HTR-8/SVneo (cell line): ENCODE measurements at places on chromosomes 13 and 19.
A peak's percentile ranks its signal among the peaks of the same experiment; 100 is the strongest.

GRCh38 chr13:36006347-36006746, 124.8 kb downstream of the DCLK1 start:
- no peak for DNase-seq

- no peak for DNase-seq
These were observed 254.5 kb upstream of the DACH1 start for GRCh38 chr13:72121466-72121865.

- peak; percentile 10 for DNase-seq
These were observed 1937.6 kb downstream of the PCDH9 start for GRCh38 chr13:65292488-65292901.

- DNase-seq: no peak
These were observed 51.4 kb downstream of the UBL3 start for GRCh38 chr13:29799041-29799440.

DNA sequence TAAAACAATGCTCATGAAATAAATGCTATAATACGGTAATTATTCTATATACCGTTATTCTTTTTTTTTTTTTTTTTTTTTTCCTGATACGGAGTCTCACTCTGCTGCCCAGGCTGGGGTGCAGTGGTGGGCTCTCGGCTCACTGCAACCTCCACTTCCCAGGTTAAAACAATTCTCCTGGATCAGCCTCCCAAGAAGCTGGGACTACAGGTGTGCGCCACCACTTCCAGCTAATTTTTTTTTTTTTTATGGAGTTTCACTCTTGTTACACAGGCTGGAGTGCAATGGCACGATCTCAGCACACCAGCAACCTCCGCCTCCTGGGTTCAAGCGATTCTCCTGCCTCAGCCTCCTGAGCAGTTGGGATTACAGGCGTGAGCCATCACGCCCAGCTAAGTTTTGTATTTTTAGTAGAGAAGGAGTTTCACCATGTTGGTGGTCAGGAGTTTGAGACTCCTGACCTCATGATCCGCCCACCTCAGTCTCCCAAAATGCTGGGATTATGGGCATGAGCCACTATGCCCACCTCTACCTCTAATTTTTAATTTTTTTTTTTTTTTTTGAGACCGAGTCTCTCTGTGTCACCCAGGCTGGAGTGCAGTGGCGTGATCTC, 6.9 kb downstream of the PPP1R15A start:
- no peak for DNase-seq

GRCh38 chr13:110068176-110068473, 238.8 kb downstream of the COL4A1 start:
- no peak for DNase-seq

GRCh38 chr13:41458187-41458760, 924 bp downstream of the RGCC start:
- DNase-seq: no peak

GRCh38 chr19:45182758-45183157, 4.2 kb downstream of the BLOC1S3 start:
- DNase-seq: no peak

- DNase-seq: no peak
These were observed 45.8 kb downstream of the GAS6 start for GRCh38 chr13:113817860-113818691.

- no peak for DNase-seq
These were observed 9.5 kb downstream of the RUBCNL start for GRCh38 chr13:46377554-46377953.

DNA sequence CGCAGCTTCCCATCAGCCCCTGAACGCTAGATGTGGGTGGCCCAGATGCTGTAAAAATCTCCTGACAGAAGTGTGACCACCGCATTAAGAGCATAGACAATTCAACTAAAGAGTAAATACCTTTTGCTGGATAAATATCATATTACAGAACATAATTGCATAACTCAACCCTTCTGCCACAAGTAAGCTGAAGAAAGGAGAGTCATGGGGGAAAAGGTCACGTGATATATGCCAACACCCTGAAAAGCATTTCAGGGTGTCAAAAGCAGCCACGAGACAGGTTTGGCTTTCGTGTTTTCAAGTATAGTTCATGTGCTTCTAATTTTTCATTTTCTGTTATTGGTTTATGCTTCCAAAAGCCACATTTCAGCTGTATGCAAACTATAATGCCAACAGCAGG, 71.3 kb downstream of the LHFPL6 start:
- DNase-seq: no peak

GRCh38 chr13:87837522-87837921, 166.4 kb downstream of the SLITRK5 start:
- no peak for DNase-seq

- no peak for DNase-seq
These were observed 220.7 kb downstream of the RFC3 start for GRCh38 chr13:34038541-34039068.

- DNase-seq: peak; percentile 4
These were observed 636.2 kb upstream of the KLF12 start for GRCh38 chr13:74770361-74770760.

DNA sequence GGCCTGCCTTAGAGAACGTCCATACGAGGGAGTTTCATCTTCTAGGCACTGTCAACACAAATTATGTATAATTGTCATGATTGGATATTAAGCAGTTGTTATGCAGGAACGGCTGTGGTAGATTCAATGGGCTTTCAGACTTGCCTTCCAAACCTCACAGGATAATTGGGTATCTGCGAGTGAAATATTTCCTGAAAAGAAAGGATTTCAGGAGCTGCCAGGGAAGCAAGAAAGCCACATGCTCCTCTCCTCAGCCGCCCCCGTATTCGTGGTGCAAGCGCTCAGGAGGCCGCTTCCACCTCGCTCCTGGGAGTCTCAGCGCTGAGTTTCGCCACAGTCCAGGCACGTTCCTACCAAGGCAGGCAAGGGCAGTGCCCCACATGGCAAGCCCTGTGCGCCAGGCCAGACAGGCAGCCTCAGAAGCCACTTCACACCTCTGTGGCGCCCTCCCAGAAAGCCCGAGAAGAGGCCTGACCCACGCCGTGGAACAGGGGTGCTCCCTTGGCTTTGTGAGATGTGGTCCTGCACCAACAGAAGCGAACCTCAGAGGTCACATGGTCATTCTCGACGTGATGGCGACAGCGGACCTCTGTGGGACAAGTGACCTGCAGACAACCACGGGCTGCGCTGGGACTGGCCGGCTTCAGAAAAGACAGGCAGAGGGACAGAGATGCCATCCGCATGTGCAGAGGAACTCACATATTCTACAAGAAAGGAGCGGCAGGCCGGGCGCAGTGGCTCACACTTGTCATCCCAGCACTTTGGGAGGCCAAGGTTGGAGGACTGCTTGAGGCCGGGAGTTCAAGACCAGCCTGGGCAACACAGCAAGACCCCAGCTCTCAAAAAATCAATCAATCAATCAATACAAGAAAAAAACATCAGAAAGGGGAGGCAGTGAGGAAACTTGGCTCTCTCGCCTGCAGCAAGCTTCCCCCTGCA, 41.4 kb downstream of the CEBPG start:
- no peak for DNase-seq

GRCh38 chr19:3098515-3099346, 4.6 kb downstream of the GNA11 start:
- no peak for DNase-seq

GRCh38 chr19:29680447-29680846, 15.2 kb downstream of the PLEKHF1 start:
- no peak for DNase-seq

- no peak for DNase-seq
These were observed 6.0 kb downstream of the SYCE2 start for GRCh38 chr19:12913011-12913561.

DNA sequence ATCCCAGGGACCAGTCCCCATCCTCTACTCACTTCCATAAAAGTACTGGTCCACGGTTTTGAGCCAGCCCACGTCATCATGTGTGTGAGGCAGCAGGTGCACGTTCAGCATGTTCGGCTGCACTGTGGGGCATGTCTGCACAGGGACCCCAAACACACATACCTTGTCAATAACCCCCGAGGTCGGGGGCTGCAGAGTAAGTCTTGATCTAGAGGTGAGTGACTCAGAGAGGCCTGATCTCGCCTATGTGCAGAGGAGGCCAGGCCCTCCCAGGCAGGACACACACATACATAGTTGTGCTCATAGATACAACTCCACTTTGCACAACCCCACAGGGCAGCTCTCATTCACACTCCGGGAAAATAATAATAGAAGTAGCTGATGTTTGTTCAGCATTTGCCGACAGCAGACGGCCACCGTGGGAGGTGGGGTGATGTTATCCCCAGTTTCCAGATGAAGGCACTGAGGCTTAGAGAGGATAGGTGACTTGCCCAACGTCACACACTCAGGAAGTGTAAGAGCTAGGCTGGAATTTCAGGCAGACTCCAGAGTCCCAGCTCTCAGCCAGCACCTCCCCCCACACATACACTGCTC, 774 bp downstream of the MAN2B1 start:
- no peak for DNase-seq

DNA sequence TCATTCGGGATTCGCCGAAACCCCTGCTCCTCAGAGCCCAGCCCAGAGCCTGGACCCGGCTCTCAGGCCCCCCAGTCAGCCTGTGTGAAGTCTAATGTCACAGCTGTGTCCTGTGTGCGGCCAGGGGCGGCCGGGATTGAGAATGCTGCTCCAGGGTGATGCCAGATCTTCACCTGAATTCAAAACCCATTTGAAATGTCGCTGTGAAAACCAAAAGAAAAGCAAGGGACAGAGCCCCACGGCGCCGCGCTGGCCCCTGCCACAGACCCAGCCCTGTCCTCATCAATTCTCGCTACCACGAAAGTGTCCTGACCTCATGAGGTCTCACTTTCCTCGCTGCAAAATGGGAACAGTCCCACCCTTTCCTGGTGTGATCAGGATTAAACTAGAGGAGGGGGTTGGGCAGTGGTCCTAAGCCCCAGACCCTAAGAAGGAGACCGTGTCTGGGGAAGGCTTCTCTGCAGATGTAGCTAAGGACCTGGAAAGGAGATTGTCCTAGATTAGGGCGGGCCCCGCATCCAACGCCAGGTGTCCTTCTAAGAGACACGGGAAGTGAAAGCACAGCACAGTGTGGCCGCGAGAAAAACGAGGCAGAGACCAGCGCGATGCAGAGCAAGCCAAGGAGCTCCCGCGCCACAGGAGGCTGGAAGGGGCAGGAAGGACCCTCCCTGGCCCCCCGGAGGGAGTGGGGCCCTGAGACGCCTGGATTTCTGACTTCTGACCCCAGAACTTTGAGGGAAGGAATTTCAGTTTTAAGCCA, 34.0 kb upstream of the SPACA7 start:
- DNase-seq: no peak

DNA sequence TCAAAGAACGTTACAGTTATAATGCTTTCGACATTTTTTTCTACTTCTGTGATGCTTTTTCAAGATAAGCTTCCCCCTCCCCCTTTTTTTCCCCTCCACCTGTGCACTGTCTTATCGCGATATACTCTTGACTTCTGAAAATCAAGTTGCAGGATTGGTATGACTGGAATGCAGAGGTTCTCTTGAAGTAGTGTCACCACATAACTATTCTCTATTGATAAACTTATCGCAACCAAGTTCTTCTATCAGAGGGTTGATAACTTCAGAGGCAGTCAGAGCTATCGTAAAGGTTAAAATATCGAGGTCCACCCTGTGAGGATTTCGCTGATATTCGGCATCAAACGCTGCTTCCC, 820 bp downstream of the EID2 start:
- DNase-seq: no peak

- no peak for DNase-seq
These were observed 28.1 kb downstream of the LATS2 start for GRCh38 chr13:21033212-21033840.

DNA sequence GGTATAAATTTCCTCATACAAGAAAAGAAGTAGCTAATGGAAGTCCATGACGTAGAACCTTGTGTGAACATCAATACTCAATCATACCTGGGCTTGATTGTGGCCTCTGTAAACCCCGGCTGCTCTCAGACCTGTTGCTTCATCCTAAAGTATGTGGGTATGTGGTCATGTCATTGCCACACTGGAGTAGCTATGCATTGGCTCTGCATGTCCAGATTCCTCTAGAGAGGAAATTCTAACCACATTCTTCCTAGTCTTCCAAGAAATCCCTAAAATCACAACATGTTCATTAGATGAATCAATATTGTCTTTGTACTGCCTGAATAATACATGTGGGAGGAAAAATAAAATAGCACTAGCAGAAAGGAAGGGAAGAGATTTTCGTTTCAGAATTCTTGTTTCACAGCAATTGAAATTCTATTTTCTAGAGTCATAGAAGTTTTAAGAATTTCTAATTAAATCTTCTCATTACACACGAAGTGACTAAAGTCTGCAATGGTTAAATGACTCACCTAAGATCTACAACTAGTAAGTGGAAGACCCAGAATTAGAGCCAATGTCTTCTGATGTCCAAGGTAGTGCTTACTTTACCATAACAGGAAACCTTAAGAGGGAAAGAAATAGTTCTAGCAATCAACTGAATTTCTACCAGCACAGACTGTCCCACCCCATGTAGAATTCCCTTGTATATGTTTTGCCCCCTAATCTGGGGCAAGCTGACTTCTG, 28.0 kb downstream of the RXFP2 start:
- peak; percentile 29 for DNase-seq

- peak; percentile 61 for DNase-seq
These were observed 27.4 kb upstream of the TIMM44 start for GRCh38 chr19:7970716-7971448.

GRCh38 chr13:110291286-110291685, 15.7 kb downstream of the COL4A1 start:
- DNase-seq: no peak

GRCh38 chr19:3849092-3849491, 19.7 kb downstream of the ZFR2 start:
- peak; percentile 41 for DNase-seq

GRCh38 chr13:77846173-77846572, 72.5 kb downstream of the EDNRB start:
- DNase-seq: no peak

DNA sequence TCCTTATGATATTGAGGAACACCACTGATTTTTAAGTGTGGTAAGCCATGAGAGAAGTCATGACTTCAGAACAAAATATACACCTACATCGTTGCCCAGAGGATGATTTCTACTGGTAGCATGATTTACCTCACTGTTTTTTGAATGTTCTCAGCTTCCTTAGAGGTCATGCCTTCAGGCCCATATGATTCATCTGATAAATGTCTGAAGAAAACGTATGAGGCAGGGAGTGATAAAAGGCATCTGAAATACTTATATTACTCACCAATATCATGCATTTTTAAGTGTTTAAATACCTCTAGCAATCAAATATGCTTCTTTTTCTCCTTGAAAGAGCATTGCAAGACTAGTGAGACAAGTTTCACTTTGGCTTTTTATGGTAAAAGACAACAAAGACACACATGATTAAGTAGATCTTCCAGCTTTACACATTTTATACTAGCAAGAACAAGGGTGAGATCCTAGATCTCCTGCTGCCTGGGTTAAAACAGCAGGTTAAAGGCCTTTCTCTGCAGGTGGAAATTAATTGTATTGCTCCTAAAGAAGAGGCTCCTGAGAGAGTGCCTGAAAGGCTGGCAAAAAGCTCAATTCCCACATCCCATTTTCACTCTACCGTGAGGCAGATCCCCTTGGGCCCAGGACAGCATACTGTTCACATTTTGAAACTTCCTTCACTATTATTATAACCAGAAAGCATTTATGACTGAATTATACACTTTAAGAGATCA, 432.4 kb downstream of the SLITRK1 start:
- peak; percentile 10 for DNase-seq

DNA sequence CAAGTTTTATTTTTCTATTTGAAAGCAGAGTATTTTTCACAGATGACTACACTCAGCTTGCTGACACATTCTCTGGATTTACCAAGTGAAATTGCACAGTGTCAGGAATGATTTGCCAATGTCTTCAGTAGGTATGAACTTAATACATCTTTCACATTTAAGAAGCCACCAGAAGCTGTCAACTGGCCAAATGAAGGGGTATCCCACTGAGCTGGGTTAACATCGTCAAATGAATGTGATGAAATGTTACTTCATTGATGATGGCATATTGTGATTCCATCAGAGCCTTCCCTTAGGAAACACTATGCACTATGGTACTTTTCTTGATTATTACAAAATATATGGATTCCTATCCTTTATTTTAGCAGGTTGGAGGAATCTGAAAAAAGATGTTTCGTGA, 592.3 kb downstream of the FGF9 start:
- DNase-seq: no peak
